ENCODE measurements at places on chromosomes 2 and 18. TPM values are rescaled to one million over a fixed set of nuclear protein-coding genes. Genes with fewer than 3 reads are reported as not detected.

- H3K36me3 ChIP-seq, result no peaks in the 10 kb centered on the region
- peak; percentile 84 for DNase-seq
- no peaks in the 10 kb centered on the region for H3K27me3 ChIP-seq
- no peaks in the 10 kb centered on the region for H3K4me1 ChIP-seq
- no peak overlapping the region for H3K4me3 ChIP-seq
Observed at GRCh38 chr2:204072443-204073324, 136.1 kb downstream of the ICOS start.

- H3K27me3 ChIP-seq, result no peaks in the 10 kb centered on the region
- no peaks in the 10 kb centered on the region for H3K4me1 ChIP-seq
- H3K27ac ChIP-seq, result no peak overlapping the region
- DNase-seq, result no peak
Observed at GRCh38 chr18:54791657-54792056, 36.6 kb upstream of the RAB27B start.

DNA sequence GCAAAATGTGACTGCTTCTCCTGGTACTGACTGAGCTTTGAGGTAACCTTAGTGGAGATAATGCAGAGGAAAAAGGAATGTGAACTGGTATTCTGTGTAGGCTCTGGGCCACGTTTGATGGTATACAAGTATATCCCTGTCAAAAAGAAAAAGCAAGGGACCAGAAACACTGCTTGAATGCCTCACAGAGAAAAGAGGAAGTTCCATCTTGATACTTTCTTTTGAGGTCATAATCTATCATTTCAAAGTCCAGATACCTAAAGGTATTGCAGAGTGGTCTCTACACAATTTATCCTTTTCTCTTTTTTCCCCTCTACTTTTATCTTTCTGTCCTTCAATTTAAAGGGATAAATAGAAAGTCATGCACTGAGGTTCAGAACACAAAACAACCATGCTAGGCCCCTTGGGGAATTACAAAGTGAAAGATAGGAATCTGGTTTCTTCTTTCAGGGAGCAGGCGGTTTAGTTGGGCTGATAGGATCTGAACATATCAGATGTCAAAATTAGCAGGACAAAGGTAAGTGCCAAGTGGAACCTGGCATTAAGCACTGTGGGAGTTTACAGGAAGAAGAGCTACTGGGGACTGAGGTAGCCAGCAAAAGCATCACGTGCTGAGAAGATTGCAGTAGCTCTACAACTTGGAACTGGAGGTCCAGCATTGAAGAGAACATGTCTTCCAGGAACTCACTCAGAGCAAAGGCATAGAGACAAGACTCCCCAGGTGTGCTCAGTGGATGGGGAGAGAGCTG is 121.2 kb downstream of the LYPD6 start:
- no peaks in the 10 kb centered on the region for H3K36me3 ChIP-seq
- DNase-seq, result no peak
- 0 out of 2 replicates have a peak, but pooled peaks cover 11% of the 10 kb centered on the region for H3K4me1 ChIP-seq

- H3K4me1 ChIP-seq, result no peaks in the 10 kb centered on the region
- no peak overlapping the region for H3K27ac ChIP-seq
- no peaks in the 10 kb centered on the region for H3K27me3 ChIP-seq
- H3K36me3 ChIP-seq, result no peaks in the 10 kb centered on the region
- no peak overlapping the region for H3K4me3 ChIP-seq
Observed at GRCh38 chr2:8505311-8505920, 176.4 kb upstream of the ID2 start.

DNA sequence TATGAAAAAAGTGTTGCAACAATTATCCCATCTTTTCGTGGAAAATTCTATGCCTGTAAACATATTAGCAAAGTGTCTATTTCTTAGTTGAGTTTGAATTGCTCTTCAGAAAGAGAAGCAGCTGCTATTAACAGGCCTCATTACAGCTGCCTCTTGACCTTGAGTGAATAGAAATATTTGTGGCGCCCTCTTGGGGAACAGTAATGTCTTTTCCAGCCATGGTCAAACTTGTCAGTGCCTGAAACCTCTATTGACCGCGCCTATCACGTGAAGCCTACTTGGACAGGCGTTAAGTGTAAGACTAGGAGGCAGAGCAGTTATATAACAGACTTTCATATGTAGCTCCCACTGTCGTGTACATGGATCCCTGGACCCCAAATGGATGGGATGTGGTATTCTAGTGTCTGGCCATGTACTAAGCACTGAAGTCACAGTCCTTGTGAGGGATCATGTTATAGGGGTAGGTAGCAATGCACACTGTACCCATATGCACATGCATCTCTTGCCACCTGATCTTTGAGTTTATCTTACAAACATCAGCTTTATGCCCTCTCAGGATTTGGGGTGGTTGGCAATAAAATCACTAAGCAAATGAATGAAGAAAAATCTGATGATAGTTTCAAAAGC is 245.0 kb downstream of the PTGR3 start:
- DNase-seq, result peak; percentile 76
- no peak overlapping the region for H3K4me3 ChIP-seq
- no peaks in the 10 kb centered on the region for H3K36me3 ChIP-seq
- no peaks in the 10 kb centered on the region for H3K4me1 ChIP-seq
- H3K27ac ChIP-seq, result no peak overlapping the region

DNA sequence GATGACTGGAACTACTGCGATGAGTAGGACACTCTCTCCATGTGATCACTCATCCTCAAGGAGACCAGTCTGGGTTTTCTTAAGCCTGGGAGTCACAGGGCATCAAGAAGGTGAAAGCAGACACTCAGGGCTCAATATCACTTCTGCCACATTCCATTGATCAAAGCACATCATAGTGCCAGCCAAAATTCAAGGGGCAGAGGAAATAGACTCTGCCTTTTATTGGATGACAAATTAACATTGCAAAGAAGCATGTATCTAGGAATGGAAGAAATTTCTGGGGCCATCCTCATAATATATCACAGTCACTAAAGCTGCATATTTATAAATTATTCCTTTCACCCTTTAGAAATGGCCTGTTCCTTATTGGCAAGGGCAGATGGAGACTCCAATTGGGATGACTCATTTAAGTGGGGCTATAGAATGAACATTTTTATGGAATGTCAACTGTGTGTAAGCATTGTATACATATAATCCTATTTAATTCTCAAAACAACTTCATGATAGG is 114.8 kb upstream of the CDC42EP3 start:
- no peaks in the 10 kb centered on the region for H3K27me3 ChIP-seq
- H3K36me3 ChIP-seq, result peaks cover 9% of the 10 kb centered on the region
- no peak overlapping the region for H3K4me3 ChIP-seq

GRCh38 chr2:101299604-101300003 is 8.9 kb downstream of the RNF149 start:
- no peaks in the 10 kb centered on the region for H3K27me3 ChIP-seq
- H3K36me3 ChIP-seq, result peaks cover 3% of the 10 kb centered on the region
- H3K27ac ChIP-seq, result no peak overlapping the region
- no peak for DNase-seq

- H3K27ac ChIP-seq, result no peak within 1 kb of the TSS
- no peaks in the 10 kb centered on the region for H3K36me3 ChIP-seq
- peaks cover 6% of the 10 kb centered on the region for H3K4me1 ChIP-seq
- H3K27me3 ChIP-seq, result peaks cover 52% of the 10 kb centered on the region
Observed at GRCh38 chr2:127675331-127676261, at the start of gene LIMS2. Gene LIMS2 (minus strand): TSS chr2:127675530. CDS start chr2:127675024, 506 bp downstream.

DNA sequence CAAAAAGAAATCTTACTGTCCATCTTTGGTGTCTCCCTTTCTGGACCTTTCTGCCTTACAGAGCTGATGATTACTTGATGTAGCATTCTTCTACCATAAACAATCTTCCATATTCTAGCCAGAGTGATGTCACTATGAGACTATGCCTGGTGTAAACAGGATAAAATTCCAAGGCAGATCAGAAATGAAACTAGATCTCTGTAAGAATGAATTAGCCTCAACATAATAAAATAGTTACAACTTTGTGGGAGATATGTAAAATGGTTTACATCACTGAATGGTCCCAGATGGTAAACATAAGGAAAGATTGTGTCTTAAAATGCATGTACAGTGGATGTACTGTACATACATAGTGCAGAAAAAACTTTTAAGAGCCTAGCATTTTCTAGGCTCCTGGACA is 112.3 kb upstream of the ZNF521 start:
- no peak for DNase-seq
- no peaks in the 10 kb centered on the region for H3K36me3 ChIP-seq
- no peaks in the 10 kb centered on the region for H3K27me3 ChIP-seq
- peaks cover 15% of the 10 kb centered on the region for H3K4me1 ChIP-seq

GRCh38 chr2:191912764-191913163 is 65.9 kb upstream of the CAVIN2 start:
- H3K27ac ChIP-seq, result no peak overlapping the region
- no peaks in the 10 kb centered on the region for H3K36me3 ChIP-seq
- peaks cover 16% of the 10 kb centered on the region for H3K4me1 ChIP-seq

GRCh38 chr2:72824224-72824842 is 1.5 kb downstream of the EXOC6B start:
- peaks cover 15% of the 10 kb centered on the region for H3K4me1 ChIP-seq
- no peak overlapping the region for H3K27ac ChIP-seq
- H3K4me3 ChIP-seq, result peak overlapping the region; percentile 92
- H3K27me3 ChIP-seq, result no peaks in the 10 kb centered on the region
- peak; percentile 20 for DNase-seq

GRCh38 chr2:190875891-190876290 is 4.7 kb upstream of the GLS start:
- no peak for DNase-seq
- H3K27me3 ChIP-seq, result no peaks in the 10 kb centered on the region
- H3K4me1 ChIP-seq, result peaks cover 2% of the 10 kb centered on the region
- H3K4me3 ChIP-seq, result no peak overlapping the region
- H3K27ac ChIP-seq, result no peak overlapping the region

DNA sequence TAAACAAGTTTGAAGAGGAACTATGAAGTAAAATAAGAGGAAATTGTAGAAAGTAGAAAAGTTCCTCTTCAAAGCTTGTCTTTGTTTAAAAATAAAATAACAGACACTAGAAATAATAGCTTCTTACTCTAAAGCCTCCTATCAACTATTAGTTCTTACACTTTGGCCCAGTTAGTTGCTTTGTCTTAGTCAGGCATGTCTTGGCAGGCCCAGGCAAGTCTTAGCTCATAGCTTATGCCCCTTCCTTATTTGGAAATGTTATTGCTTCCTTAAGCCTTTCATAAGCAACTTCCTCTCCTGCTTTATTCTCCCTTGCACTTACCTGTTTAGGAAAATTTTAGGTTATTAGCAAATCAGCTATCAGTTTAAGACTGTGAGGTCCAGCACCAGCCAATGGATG is 950.6 kb upstream of the LRATD1 start:
- H3K27me3 ChIP-seq, result peaks cover 44% of the 10 kb centered on the region
- no peak overlapping the region for H3K27ac ChIP-seq
- peaks cover 9% of the 10 kb centered on the region for H3K36me3 ChIP-seq
- no peak for DNase-seq
- H3K4me1 ChIP-seq, result peaks cover 6% of the 10 kb centered on the region

DNA sequence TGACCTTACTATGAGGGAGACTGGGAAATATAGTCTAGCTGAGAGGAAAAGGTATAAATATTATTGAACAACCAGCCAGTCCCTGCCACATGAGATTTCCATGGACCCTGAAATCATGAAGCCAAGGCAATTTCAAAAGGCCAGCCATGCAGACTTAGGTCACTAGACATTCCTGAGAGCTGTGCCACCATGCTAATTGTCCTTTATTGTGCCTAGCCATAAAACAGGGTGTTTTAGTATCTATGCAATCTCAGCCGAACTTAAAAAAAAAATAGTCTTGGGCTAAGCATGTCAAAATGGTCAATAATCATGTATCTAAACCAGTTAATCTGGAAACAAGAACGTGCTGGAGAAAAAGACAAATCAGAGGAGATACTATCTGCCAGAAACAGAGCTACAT is 269.5 kb downstream of the LNPK start:
- H3K4me3 ChIP-seq, result no peak overlapping the region
- H3K4me1 ChIP-seq, result no peaks in the 10 kb centered on the region
- DNase-seq, result no peak
- H3K27ac ChIP-seq, result no peak overlapping the region
- H3K36me3 ChIP-seq, result no peaks in the 10 kb centered on the region

- no peaks in the 10 kb centered on the region for H3K36me3 ChIP-seq
- H3K4me1 ChIP-seq, result no peaks in the 10 kb centered on the region
- no peak for DNase-seq
- no peaks in the 10 kb centered on the region for H3K27me3 ChIP-seq
- H3K27ac ChIP-seq, result no peak overlapping the region
Observed at GRCh38 chr2:221096706-221097567, 475.2 kb downstream of the EPHA4 start.

DNA sequence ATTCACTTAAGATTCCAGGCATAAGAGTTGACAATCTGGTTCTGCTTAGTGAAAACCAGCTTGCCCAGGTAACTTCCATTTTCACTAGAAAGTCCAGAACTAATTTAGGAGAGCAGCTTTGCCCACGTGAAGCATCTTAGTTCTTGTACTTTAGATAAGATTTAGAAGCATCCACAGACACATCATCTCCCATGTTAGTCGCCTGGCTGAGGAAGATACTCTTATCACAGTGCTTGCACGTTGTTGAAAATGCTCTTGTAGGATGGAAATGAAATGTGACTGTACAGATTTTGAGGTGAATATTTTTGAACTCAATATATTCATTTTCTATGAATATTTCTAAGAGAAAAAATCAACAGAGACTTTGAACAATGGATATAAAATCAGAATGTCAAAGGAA is 159.7 kb downstream of the SOCS6 start:
- no peak for DNase-seq
- no peaks in the 10 kb centered on the region for H3K27me3 ChIP-seq
- peaks cover 6% of the 10 kb centered on the region for H3K4me1 ChIP-seq
- H3K36me3 ChIP-seq, result peaks cover 4% of the 10 kb centered on the region

- H3K4me1 ChIP-seq, result peaks cover 16% of the 10 kb centered on the region
- peak overlapping the region; percentile 8 for H3K27ac ChIP-seq
- H3K4me3 ChIP-seq, result no peak overlapping the region
- no peaks in the 10 kb centered on the region for H3K27me3 ChIP-seq
- H3K36me3 ChIP-seq, result peaks cover 25% of the 10 kb centered on the region
Observed at GRCh38 chr18:58975296-58975695, 110.6 kb downstream of the ZNF532 start.

- no peak overlapping the region for H3K4me3 ChIP-seq
- no peak overlapping the region for H3K27ac ChIP-seq
- H3K4me1 ChIP-seq, result peaks cover 7% of the 10 kb centered on the region
- no peaks in the 10 kb centered on the region for H3K27me3 ChIP-seq
- no peaks in the 10 kb centered on the region for H3K36me3 ChIP-seq
- no peak for DNase-seq
Observed at GRCh38 chr2:43361286-43361685, 134.9 kb upstream of the ZFP36L2 start.

- no peaks in the 10 kb centered on the region for H3K36me3 ChIP-seq
- H3K27ac ChIP-seq, result no peak overlapping the region
- H3K27me3 ChIP-seq, result no peaks in the 10 kb centered on the region
- no peak for DNase-seq
Observed at GRCh38 chr2:203719456-203720410, 13.3 kb downstream of the CD28 start.

GRCh38 chr2:189178726-189179569 is 613 bp downstream of the COL5A2 start:
- H3K4me1 ChIP-seq, result peaks cover 27% of the 10 kb centered on the region
- peak overlapping the region; percentile 58 for H3K4me3 ChIP-seq
- DNase-seq, result peak; percentile 46
- H3K27me3 ChIP-seq, result no peaks in the 10 kb centered on the region
- H3K27ac ChIP-seq, result peak overlapping the region; percentile 64

The ELOA2 gene
- total RNA-seq, result not detected

The BCS1L gene
- 16.9 TPM for total RNA-seq

The NTSR2 gene
- not detected for total RNA-seq

The ABCB11 gene
- total RNA-seq, result not detected

The TNFAIP6 gene
- 3.2 TPM for total RNA-seq

The IL1RL1 gene
- not detected for total RNA-seq

The MTA3 gene
- 162 TPM for total RNA-seq

The BMP10 gene
- not detected for total RNA-seq

The LIMS4 gene
- total RNA-seq, result not detected

The NMS gene
- total RNA-seq, result not detected

The GPR35 gene
- total RNA-seq, result 0.39 TPM

The TTN gene
- 8.3 TPM for total RNA-seq

The PMAIP1 gene
- total RNA-seq, result 151 TPM

The MC5R gene
- not detected for total RNA-seq

Measured in GM23338 (cell line).